ENCODE measurements at places on chromosomes 7 and 10.

- no peak for DNase-seq
Observed at GRCh38 chr7:132368246-132368900, 207.9 kb downstream of the PLXNA4 start.

DNA sequence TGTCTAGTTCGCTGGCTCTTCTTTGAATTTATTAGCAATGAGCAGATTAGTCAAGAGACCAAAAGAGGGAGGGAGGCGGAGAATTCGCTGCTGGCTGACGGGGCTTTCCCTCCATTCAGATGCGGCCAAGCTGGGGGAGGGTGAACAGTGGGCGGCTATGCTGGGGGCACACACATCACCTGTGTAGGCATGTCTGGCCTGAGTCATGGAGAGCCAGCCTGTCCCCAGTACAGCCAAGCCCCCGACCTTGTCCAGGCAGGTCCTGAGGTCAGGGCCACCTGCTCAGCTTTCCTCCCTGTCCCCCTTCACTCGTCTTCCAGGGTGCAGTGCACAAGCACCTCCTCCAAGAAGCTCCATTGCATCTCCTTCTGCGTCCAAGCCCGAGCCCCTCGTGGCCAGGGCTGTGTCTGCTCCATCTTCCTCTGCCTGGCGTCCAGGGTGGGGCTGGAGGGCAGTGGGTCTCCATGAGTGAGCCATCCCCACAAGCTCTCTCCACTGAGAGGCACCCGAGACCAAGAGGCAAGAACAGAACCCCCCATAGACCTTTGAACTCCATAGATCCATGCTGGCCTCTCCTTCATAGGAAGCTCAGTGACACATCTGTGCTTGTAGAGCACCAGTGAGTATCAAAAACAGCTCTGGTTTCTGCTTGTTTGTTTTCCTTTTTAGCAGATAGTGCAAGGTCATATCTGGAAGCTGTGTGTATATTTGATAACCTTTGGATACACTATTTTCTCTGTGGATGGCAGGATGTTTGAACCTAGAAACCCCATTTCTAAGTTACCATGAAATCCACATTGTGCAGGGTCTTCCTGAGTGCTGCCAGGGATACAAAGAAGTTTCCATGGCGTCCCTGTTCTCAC, 1.9 kb upstream of the DEPP1 start:
- DNase-seq = no peak

GRCh38 chr7:50653126-50653864, 88.1 kb upstream of the DDC start:
- DNase-seq = no peak

DNA sequence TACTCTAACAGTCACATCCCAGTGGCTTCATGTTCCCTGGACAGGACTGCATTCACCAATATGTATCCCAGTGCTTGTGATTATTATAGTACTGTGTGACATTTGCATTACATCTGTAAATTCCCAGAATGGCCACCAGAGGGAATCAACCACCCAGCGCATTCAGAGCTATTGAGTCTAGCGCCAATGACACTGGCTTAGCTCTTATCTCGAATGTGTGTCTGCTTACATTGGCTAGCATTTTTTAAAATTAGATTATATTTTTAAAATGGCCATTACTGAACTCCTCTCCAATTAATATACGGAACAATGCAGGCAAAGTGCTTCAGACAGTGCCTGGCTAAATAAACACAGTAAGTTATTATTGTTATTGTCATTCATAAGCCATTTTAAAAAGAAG, 36.3 kb downstream of the TRIL start:
- DNase-seq = peak; percentile 11

DNA sequence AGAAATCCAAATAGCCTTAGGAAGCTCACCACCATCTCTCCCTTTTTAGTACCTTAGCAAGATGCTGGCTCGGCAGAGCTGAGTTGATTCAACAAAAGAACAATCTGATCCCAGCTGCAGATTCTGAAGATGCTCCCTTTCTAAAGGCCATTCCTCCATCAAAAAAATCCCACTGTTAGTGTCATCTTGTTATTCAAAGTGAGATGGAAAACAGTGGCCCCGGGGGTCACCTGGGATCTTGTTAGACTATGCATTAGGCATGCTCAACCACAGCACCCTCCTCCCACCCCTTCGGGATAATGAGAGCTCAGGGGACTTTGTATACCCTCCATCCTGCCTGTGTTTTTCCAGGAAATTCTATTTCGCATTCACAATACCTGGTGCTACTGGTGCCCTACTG, 2.4 kb downstream of the NCAPG2 start:
- no peak for DNase-seq

DNA sequence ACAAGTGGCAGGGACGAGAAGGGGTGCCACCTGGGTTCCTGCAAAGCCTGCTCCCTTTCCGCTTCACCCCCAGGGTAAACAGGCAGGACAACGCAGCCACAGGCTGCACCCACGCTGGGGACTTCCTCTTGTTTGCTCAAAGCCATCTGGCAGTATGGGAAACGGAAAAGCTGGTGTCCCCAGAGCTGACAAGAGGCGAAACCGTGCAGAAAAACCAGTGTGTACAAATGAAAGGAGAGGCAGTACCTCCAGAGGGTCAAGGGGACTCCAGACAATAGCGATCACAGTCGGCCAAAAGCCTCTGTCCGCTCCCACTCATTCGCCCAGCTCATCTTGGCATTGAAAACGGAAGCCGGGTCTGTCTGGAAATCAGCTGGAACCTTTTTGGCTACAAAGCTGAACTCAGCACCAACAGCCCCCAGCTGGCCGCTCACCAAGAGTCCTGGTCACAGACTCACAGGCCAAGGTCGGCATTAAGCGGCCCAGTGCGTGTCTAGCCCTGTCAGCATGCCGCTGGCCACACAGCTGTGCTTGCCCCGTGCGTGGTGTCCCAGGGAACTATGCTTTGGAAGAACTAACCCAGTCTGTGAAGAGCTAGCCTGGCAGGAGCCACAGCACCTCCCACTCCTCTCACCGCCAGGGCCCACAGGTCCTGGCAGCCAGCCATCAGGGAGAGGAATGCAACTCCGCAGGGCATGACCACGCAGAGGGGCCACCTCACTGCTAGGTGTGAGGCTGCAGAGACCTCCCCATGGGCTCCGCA, 10.4 kb downstream of the TNS3 start:
- no peak for DNase-seq

GRCh38 chr10:126247446-126247975, 140.8 kb downstream of the ADAM12 start:
- DNase-seq = no peak

DNA sequence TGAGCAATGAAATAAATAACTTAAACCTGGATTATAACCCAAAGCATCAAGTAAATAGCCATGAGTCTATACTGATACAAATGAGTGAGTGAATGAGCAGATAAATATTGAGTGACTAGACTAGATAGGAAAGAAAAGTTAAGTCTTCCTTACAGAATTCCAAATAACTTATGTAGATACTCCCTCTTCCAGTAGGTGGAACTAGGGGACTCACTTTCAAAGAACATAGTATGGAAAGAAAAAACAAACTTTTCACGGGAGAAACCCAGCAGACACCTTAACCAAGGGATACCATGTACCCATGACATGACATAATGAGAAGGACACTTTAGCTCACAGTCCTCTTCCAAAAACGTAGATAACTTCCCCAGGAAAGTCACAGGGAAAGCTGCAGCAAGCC, 32.2 kb downstream of the CSGALNACT2 start:
- DNase-seq = no peak

DNA sequence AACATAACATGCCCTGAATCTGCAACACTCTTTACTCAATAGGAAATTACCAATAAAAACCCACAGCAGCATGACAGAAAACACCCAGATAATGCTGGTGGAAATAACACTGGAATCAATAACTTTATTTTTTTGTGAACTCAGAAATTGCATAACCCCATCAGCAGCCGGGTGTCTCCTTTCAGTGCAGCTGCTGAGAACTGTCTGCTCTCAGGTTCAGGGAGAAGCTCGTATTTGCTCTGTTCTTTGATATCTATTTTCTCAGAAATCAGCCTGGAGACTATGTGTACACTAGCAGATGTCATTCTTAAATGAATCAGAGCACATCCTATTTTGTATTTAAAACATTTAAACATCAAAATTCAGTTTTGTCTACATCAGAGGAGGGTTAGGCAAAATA, 506.0 kb downstream of the POM121L12 start:
- DNase-seq = no peak

DNA sequence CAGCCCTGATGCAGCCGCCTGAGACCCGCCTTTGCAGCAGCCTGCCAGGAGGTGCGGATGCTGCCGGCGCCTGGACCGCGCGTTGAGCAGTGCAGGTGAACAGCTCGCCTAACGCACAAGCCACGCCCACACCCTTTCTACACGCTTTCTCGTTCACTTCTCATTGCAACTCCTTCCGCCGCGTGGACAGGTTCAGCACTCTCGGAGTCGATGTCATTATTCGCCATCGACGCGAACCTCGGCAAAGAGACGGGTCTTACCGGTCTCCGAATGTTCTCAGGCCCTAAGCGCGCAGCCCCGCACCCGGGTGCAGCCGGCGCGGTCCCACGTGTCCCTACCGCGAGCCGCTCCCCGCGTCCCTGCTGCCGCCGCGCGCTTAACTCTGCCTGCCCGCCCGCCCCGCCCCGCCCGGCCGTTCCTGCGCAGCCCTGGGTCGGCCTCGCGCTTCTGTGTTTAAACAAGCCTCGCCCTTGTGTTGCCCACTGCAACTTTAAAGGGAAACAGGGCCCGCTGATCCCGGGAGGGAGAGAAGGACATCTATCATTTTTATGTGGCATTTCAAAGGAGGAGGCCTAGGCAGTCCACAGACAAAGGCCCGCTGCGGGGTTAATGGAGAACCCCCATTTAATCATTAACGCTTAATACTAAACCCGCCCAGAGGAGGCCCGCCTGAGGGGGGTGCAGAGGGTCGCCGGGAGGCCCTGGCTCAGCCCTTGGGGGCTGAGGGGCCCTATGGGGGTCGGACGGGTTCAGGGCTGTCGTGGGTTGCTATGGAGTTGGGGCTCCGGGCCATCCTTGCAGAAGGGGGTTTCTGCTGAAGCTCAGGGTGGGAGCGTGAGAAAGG, 128.5 kb downstream of the WDR11 start:
- no peak for DNase-seq

DNA sequence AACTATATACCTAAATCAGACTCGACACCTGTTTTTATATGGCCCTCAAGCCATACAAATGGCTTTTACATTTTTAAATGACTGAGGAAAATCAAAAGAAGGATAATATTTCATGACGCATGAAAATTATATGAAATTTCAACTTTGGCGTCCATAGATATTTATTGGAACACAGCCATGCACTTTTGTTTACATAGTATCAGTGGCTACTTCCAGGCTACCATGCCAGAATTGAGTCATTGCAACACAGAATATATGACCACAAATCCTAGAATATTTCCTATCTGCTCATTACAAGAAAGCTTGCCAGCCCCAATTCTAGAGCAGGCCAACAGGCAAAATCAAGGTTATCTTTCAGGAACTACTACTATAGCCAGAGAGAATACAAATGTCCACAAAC, 29.3 kb downstream of the AFAP1L2 start:
- DNase-seq = no peak

- DNase-seq = no peak
Observed at GRCh38 chr7:141410353-141411000, 140.7 kb upstream of the AGK start.

DNA sequence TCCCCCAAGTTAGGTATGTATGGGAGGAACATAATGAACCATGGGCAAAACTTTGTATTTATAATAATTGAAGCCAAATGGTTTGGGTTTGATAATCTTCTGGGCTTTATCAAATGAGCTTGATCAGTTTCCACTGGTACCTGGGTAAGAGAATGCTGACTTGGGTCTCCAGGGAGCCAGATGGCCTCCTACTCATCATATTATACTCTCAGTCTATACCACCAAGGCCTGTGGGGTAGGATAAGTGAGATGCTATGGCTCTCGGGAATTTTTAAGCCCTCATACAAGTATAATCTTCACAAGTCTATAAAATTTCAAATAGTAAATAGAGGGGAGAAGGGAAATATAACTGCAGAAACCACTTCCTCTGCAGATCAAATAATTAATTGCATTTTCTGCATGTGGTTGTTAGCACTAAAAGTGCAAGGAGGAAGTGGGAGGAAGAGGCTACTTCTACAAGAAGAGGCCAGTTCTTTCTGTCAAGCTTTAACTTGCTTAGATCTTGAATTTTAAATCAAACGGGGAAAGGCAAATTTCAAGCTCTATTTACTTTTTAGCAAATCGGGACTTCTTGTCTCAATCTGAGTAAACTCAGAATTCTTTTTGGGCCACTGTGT, 349.0 kb downstream of the SORCS1 start:
- DNase-seq = no peak

- no peak for DNase-seq
Observed at GRCh38 chr7:21953781-21954180, 8.1 kb upstream of the CDCA7L start.

DNA sequence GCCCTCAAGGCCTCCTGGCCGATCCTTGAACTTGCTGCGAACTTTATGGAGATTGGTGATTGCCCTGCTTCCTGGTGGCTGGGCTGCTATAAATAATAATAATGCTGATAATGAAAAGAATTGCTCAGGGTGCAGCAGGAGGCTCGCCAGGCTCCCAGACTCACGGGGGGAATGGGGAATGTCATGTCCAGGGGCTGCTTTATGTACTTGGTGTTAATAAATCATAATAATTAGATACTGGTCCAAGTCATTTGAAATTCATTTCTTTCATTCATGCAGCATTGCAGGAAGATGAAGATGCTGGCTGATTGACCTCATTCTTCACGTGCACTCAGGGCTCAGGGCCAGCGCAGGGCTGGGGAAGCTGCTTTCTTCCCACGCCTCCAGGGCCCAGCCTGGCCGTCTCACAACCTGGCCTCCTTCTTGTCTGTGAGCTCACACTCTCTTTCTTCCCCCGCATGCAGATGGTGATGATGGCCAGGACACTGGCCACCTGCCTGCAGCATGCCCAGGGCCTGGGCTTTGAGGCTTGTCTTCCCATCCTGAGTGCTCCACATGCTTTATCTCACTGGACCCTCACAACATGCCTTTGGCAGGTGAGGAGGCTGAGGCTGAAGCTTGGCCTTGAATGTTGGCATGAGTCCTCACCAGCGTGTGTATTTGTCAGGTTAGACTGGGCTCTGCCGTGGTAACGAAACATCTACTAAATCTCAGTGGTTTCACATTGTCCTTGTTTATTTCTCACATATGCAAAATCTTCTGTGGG, 138.4 kb upstream of the TNS3 start:
- DNase-seq = no peak

GRCh38 chr10:69091143-69091651, 3.3 kb downstream of the SRGN start:
- DNase-seq = no peak
